Activated gamma-delta T cell treated with anti-CD3 and anti-CD28 coated beads, Interleukin-2, amount 50 U/mL, for 16 hours (primary cell): ENCODE measurements at places on chromosomes 16 and 17.

- DNase-seq: no peak
Measured at GRCh38 chr17:34609210-34609609, 29.8 kb downstream of the TMEM132E start.

DNA sequence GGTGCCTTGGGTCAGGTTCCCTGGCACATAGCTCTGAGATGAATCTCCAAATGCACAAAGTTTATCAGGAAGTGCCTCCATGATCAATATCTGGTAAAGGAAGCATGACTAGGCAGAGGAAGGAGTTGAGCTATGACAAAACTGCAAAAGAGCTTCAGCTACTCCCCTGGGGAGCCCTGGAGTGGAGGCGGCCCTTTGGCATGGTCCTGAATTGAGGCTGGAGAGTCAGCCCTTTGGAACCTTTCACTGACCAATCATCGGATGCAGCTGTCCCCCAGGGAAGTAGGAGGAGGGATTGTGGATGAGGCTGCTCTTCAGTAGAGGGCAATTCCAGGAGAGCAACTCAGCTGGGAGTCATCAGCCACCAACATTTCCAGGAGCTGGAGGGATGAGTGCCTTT, 46.1 kb upstream of the NLRP1 start:
- no peak for DNase-seq

GRCh38 chr17:927611-928461, 51.7 kb downstream of the NXN start:
- no peak for DNase-seq

DNA sequence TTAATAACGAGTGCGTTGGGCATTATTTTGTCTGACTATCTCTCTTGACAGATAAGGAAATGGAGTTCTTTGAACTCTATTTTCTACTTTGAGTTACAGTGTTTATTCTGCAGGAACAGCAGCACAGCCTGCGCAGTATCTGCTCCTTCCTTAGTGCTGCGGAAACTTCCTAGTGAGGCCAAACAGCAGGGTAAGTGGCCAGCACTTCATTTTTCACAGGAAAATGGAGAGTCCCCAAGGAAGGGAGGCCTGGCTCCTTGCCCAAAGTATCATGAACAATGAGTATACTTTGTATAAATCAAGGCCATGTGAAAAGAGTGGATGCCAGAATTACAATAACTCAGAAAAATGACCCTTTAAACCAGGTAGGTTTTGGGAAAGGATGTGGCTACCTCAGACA, 140.6 kb downstream of the VPS53 start:
- DNase-seq: no peak

- DNase-seq: no peak
Measured at GRCh38 chr16:77974883-77975282, 47.5 kb upstream of the CLEC3A start.

- DNase-seq: no peak
Measured at GRCh38 chr17:12665263-12666210, at the start of gene MYOCD. TSS of gene MYOCD (plus strand) at chr17:12665890. CDS start at chr17:12666189, 299 bp downstream.

DNA sequence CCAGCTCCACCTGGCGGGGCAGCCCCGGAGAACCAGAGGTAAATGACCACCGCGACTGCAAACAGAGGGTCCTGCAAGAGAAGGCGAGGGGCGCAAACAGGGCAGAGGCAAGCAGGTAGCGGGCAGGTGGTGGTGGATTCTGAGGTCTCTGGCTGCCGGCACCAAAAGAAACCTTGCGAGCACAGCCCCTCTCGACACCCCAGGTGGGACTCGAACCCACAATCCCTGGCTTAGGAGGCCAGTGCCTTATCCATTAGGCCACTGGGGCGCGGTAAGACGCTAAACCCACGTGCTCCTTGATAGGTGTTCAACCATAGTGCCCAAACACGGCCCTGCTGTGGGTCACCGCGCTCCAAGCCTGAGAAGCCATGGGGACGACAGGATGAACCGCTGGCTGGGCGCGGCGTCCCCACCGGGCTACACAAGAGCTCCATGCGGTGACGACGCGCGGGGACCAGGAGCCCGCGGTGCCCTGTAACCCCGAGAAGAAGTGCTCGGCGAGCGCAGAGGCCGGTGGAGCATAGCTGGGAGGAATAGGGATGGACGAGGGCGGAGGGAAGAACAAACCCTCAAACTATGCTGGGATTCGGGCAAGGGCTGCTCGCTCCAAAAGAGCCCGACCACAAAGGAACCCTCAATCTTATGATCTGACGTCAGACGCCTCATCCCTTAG, 12.4 kb downstream of the ATP5PD start:
- DNase-seq: peak; percentile 69

- no peak for DNase-seq
Measured at GRCh38 chr16:57938936-57939871, 31.7 kb downstream of the CNGB1 start.

- no peak for DNase-seq
Measured at GRCh38 chr17:57408071-57408811, 151.9 kb downstream of the MSI2 start.

DNA sequence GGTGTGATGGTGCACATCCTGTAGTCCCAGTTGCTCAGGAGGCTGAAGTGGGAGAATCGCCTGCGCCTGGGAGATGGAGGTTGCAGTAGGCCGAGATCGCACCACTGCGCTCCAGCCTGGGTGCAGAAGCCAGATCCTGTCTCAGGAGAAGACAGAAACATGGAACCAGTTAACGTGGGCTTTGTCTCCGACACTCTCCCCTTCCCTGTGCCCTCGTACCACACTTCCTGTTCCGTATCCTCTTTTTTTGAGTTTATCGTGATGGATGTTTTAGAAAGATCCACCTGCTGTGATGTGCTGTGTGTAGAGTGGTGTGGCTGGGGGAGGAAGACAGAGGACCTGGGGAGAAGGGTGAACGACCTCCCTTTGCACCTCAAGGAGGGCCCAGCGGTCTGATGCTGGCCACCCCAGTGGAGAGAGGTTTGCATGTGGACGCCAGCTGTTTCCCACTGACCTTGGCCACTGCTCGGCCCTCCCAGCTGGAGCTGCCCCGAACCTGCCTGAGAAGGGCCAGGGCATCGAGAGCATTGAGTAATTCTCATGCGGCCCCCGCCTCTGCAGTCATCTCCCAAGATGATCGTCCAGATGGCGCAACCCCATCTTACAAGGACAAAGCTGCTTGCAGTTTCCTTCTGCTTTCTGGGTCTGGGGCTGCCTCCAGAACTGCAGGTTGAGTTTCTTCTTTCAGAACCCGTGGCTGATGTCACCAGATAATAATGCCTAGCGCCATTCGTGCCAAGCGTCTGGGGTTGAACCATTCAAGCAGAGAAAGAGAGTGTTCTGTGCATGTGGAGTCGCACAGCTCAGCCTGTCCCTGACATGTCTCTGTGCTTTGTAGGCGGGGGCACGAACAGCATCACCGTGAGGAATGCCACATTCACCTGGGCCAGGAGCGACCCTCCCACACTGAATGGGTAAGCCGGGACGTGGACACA, 126.3 kb downstream of the ABCC1 start:
- no peak for DNase-seq

DNA sequence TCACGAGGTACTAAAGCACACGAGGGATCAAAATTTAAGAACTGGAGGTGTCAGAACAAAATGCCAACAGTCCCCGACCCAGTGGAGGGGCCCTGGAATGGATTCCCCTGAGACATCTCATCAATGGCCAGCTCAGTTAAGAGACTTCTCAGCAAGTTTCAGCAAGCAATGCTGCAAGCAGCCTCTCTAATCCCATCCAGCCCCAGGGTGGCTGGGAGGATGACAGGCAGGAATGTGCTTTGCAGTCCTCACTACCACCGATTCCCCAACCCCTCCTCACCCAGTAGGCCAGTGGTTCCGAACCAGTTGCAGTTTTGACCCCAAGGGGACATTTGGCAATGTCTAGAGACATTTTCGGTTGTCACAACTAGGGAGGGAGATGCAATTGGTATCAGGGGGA, 8.7 kb downstream of the GPRC5B start:
- no peak for DNase-seq

GRCh38 chr16:22775220-22775922, 38.6 kb upstream of the HS3ST2 start:
- DNase-seq: no peak

- DNase-seq: no peak
Measured at GRCh38 chr16:54110016-54110981, 176.3 kb downstream of the IRX3 start.

DNA sequence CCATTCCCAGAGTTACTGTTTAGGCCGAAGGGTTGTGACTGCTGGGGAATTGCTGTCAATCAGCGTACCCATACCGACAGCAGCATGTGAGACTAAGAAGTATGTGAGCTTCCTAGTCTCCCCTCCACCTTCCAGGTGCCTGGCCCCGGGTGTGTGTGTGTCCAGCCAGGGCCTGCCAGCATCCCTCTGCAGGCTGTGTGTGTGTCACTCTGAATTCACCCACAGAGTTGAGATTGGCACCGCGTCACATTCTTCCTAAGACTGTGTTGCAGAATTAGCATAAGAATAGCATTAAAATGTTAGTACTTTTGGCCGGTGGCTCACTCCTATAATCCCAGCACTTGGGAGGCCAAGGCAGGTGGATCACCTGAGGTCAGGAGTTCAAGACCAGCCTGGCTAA, 31.8 kb downstream of the PRMT7 start:
- DNase-seq: no peak

GRCh38 chr16:66706506-66706880, 9.9 kb upstream of the CMTM4 start:
- no peak for DNase-seq

GRCh38 chr16:14098081-14098480, 27.0 kb downstream of the MRTFB start:
- DNase-seq: no peak

DNA sequence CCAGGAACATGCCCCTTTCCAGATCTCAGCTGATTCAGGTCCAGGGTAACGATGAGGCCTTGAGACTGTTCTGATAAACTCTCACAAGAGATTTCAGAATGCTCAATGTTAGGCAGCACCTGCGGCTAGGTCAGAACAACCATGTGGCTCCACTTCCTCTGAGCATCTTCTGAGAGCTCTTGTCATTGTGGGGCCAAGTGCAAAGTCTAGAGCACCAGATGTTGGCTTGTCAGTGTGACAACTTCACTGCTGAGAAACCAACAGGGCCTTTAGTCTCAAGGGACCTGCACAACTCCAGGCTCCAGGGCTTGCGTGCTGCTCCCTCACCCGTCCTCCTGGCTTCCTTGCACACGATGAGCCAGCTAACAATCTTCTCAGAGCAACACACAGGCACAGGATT, 29.0 kb downstream of the FCSK start:
- no peak for DNase-seq

DNA sequence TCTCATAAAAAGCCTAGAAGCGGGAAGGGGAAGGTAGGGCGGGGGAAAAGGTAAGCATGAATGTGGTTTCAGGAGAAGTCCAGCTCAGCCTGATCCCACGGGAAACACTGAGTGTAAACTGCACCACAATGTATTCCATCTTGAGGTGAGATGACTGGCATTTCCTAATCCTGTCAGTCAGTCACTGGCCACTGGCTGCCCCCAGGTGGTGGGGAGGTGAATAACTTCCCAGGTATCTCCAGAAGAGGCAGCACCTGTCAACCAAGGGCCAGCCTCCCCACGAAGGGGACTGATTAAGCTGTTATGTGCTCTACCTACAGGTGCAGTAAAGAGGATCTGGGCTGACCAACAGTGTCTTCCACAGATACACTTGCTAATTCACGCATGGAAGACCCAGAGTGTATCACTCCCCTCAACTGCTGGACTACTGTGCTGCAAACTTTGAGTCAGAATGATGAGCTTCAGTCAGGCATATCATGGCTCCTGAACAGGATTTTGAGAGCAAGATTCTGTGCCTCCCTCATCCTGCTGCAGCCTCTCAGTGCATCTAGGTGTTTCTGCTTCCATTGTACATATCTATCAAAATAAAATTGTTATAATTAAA, 108.5 kb upstream of the CCL2 start:
- peak; percentile 5 for DNase-seq

- DNase-seq: no peak
Measured at GRCh38 chr17:46986366-46986765, 7.3 kb upstream of the RPRML start.

DNA sequence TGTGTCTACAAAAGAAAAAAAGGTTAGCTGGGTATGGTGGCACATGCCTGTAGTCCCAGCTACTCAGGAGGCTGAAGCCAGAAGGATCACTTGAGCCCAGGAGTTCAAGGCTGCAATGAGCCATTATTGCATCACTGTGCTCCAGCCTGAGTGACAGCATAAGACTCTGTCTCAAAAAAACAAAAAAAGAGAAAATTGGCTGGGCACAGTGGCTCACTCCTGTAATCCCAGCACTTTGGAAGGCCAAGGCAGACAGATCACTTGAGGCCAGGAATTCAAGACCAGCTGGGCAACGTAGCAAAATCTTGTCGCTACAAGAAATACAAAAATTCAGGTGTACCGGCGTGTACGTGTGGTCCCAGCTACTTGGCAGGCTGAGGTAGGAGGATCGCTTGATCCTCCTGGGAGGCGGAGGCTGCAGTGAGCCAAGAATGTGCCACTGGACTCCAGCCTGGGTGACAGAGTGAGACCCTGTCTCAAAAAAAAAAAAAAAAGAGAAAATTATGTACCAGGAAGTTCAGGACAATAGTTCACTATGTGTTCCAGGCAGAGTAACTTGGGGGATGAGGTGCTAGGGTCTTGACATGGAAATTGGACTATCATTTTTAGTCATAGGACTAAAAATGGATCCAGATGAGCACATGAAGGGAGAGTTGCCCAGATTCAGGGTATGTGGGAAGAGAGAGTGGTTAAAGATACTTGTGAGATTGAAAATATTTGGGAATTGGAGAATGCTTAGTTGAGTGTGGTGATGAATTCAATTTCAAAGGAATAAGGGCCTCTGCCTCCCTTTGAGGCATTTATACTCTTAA, 11.0 kb downstream of the ALDH3A2 start:
- no peak for DNase-seq

GRCh38 chr16:89815639-89816348, 653 bp downstream of the FANCA start:
- DNase-seq: no peak
